Iris pigment epithelial cell (primary cell): ENCODE measurements at places on chromosomes 3 and 15.

DNA sequence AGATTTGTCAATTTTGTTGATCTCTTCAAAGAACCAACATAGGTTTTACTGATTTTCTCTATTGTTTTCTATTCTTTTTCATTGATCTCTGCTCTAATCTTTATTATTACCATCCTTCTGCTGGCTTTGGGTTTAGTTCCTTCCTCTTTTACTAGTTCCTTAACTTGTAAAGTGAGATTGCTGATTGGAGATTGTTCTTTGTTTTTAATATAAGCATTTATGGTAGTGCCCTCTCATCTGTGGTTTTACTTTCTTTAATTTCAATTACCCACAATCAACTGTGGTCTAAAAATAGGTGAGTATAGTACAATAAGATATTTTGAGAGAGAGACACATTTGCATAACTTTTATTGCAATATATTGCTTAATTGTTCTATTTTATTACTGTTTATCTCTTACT is 13.2 kb upstream of the CLRN1 start:
- no peak for DNase-seq

- DNase-seq = no peak
These were observed 76.4 kb downstream of the USF3 start for GRCh38 chr3:113620091-113620490.

DNA sequence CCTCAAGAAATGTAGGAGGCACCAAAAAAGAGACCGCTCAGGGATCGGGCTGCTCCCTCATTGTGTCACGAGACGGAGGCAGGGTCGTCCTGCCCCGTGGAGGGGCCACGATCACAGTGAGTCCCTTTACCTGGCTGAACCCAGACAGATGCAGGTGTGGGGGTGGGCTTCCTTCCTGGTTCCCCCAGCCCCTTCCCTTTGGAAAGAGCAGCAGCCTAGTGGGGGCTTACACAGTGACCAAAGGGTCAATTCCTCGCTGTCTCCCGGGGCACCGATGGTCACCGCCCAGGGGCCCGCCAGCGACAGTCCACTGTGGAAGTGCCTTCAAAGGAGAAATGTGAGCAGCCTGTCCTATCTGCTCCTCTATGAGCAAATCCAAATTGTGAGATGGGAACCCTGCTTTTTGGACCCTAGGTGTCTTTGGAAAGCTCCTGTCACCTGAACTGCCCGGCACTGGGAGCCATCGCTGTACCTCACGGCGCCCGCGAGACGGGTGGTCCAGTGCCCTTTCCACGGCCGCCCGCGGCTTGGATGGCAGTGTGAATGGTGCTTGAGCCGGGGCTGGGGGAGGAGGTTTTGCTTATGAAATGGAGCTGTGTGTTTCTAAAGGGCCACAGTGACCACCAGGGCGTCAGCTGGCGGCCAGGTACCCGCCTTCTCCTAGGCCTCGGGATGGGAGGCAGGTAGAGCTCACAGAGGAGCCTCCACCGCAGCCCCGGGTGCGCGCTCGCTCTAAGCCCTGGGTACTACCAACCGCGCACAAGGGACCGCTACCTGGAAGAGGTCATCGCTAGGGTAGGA is 155.7 kb downstream of the KLF13 start:
- DNase-seq = no peak

DNA sequence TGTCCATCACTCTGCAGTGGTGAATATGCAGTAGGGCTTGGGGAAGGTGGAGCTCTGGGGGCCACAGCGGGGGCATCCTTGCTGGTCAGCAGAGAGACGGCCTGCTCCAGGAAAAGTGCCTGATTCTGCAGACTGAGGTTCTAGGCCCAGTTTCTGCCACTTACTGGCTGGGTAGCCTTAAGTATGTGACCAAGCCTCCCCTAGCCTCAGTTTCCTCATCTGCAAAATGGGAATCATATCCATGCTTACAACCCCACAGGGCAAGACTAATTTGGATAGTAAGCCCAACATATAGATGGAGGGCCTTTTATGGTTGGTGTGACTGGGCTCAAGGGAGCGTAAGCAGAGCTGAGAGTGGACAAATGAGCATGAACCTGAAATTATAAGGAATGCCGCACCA is 60.8 kb downstream of the OXNAD1 start:
- DNase-seq = no peak

GRCh38 chr3:144127700-144128099 is 156.1 kb downstream of the DIPK2A start:
- DNase-seq = no peak

- peak; percentile 39 for DNase-seq
These were observed 788 bp upstream of the DLG1 start for GRCh38 chr3:197298945-197299854.

DNA sequence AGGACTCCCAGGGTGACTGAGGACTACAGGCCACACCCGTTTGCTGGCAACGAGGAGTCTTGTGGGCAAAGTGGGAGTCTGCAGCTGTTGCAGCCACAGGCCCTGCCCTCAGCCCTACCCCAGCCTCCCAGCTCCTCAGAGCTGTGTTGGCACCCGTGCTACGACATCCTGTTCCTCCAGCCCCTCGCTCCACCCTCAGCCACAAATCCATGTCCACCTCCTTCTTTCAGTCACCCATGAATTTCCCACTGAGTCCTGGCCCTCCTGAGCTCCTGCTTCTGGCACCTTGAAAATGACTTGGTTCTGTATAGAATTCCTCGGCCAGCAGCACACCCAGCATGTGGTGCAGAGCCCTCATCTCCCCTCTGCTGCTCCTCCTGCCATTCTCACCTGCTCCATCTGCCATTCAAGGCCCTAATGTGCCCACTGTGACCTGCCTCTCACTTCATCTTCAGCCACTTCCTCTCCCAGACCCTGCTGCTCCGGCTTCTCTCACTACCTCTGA is 20.9 kb upstream of the VILL start:
- no peak for DNase-seq

DNA sequence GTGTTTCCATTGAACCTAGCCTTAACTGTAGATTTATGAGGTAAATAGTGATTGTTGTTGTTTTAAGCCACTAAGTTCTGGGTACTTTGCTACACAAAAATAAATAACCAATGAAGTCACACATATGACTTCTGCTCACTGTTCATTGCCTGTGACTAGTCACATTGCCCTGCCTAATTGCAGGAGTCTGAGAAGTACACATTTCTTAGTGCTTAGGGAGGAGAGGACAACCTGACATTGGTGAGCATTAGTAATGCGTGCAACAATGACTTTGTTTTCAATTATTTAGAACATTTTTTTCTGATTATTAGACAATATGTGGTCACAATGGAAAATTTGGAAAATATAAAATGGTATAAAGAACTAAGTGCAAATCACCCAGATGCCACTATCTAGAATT is 133.2 kb upstream of the DAZL start:
- no peak for DNase-seq

GRCh38 chr3:123486460-123486859 is 37.6 kb upstream of the ADCY5 start:
- no peak for DNase-seq

- DNase-seq = no peak
These were observed 269.9 kb downstream of the AGBL1 start for GRCh38 chr15:86349565-86349964.

GRCh38 chr15:57746786-57747185 is 40.3 kb downstream of the POLR2M start:
- DNase-seq = no peak
